ENCODE measurements at places on chromosomes 6 and 20.

GRCh38 chr6:26033941-26034354 lies 53.3 kb upstream of the HFE start:
- DNase-seq, result no peak

DNA sequence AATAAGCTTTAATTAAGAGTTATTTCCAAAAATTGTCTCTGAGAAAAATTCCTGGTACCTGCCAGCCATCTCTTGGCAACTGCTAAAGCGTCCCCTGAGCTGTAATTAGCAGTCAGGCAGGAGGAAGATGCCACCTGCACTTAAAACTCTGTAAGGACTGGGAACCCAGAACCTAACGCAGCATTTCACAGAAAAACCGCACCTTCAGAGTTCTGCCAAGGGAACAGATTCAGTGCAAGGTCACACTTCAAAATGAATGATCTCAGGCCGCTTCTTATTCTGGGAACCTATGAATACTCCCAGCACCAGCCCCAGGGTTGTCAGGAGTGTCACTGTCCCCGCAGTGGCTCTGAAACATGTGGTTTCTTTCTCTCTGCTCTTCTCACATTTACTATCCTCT lies 36.7 kb downstream of the INSM1 start:
- DNase-seq, result no peak

GRCh38 chr20:36281785-36282380 lies 24.3 kb upstream of the DLGAP4 start:
- no peak for DNase-seq

DNA sequence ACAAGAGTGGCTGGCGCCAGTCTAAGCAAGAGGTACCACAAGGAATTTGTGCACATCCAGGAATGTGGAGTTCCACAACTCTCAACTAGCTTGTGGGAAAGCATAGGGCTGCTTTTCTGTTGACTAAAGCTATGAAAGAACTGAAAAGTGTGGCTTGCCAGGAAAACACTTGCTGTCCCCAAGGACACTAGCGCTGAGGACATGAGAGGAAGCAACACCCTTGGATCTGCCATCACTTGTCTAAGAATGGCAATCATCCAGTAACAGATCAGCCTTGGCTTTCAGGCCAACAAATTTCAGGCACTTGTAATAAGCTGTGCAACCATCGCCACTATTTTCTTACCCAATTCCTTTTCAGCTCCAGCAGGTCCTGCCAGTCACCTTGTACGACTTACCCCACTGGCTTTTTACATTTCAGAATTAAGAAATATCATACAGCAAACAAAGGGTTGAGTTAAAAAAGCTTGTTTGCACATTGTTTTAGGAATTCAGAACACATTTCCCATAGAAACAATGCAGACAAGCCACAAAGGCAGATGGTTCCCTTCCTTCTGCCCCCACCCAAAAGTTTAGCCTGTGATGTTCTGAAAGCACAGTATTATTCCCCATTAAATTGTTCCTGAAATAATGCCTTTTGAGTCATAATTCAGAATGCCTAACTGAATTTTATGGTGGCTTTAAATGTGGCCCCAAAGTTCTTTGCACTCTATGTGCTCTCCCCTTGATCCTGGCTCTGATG lies 57.9 kb upstream of the SSTR4 start:
- peak; percentile 81 for DNase-seq

- DNase-seq, result no peak
Measured at GRCh38 chr6:14867802-14868201, 378.1 kb upstream of the JARID2 start.

DNA sequence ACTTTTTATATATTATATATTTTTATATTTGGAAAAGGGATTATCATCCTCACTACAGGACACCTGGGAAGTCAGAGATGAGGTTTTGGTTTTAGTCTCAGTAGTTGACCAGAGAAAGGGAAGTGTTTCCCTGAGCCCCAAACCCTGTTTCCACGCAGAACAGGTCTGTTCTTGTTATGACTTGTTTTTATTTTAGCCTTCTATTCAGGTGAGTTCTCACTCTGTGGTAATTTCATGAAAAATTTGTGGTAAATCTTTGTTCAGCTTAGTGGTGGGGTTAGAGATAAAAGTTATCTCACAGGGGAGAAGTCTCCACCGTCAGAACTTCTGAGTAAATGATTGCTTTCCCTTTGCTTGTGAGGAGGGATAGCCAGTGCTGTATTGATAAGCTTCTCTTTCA lies 224.9 kb downstream of the FARS2 start:
- no peak for DNase-seq

DNA sequence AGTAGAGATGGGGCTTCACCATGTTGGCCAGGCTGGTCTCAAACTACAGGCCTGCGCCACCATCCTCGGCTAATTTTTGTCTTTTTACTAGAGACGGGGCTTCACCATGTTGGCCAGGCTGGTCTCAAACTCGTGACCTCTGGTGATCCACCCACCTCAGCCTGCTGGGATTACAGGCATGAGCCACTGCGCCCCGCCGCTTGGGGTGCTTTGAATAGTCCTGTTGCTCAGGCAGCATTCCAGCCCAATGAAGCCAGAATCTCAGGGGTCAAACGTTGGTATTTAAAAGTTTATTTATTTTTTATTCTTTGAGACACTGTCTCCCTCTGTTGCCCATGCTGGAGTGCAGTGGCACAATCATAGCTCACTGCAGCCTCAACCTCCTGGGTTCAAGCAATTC lies 11.3 kb downstream of the MOCS3 start:
- DNase-seq, result no peak

- no peak for DNase-seq
Measured at GRCh38 chr20:10419550-10420133, 14.4 kb downstream of the MKKS start.

DNA sequence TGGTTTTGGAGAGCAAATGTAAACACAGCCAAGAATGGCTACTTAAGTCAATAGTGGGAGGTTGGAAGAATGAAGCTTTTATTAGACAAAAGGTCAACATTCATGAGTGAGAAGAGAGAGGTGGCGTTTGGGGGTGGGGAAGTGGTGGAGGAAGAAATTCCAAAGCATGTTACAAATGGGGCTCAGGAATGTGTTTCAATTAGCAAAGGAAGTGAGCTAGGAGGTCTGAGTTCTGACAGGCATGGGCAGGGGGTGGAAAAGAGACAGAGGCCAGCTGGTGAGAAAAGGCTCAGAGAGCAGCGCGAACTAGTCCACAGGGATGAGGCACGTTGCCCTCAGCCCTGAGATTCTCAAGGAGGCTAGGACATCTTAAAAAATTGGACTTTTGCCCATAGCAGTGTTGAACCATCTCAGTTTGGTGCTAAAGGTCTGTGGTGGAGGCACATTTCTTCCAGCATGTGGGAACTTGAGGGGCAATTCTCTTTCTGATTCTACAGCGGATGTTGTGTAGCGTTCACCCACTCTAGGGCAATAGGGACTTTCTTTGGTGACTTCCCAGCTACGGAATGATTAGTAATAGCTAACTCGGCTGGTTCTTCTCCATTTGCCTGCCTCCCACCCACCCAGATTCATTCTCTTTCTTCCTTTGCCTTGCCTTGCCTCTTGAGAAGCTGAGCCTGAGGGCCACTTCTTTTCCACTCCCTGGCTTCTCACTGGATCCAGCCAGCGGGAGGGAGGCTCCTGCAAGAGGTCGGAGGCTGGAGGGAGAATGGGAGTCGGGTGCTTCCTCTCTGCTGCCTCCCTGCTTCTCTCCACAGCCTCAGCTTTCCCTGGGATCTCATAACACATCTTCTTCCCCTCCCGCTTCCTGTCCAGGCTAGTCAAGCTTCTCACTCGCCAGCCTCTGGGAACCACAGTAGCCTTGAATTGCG lies 45.1 kb upstream of the NEDD9 start:
- DNase-seq, result peak; percentile 75

GRCh38 chr20:61296629-61297019 lies 44.6 kb downstream of the CDH4 start:
- no peak for DNase-seq

DNA sequence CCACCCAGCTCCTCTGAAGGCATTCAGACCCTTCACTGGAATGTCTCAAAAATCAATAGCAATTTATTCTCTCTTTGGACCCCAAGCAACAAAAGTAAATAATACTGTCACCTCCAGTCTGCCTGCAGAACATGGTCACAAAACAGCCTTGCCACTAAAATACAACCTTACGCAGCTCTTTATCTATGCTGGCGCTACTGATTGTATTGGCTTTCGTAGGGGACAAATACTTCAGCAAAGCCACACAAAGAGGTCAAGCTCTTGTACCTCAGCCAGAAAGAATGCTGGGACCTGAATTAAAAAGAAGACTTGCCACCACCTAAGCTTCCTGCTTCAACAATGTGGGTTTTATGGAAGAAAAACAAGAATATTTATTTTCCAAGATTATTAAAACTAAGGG lies 57.2 kb downstream of the PRKN start:
- no peak for DNase-seq

- no peak for DNase-seq
Measured at GRCh38 chr6:26609463-26609862, 12.7 kb downstream of the ABT1 start.

DNA sequence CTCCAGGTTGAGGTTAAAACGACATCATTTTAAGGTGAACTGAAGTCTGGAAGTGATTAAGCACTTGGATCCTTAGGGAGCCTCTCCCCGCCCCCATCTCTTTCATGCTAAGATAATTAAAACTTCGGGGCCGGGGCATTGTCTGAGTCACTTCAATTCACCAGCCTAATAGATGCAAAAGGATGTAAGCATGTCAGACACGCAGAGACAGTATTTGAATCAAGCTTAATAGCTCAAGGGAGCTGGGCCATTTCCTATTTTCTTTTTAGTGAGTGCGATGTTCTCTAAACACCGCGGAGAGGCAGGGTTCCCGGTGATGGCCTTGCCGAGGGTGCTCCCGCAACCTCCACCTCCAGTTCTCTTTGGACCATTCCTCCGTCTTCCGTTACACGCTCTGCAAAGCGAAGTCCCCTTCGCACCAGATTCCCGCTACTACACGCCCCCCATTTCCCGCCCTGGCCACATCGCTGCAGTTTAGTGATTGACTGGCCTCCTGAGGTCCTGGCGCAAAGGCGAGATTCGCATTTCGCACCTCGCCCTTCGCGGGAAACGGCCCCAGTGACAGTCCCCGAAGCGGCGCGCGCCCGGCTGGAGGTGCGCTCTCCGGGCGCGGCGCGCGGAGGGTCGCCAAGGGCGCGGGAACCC lies 516 bp upstream of the IRF4 start:
- peak; percentile 13 for DNase-seq

DNA sequence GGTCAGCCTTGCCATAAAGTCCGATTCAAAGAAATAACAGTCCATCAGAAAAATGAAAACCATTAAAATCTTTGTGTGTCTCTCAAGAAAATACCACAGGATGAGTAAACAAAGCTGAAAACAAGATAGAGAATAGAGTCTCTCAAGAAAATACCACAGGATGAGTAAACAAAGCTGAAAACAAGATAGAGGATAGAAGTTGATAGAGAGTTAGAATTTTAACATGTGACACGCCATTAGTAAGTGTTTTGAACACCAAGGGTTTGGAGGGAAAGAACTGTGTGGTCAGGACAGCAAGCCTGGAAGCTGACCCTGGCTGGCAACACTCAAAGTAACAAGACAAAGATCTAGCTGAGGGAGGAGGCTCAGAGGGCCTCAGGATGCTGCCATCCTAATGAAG lies 43.9 kb upstream of the PRND start:
- DNase-seq, result no peak

DNA sequence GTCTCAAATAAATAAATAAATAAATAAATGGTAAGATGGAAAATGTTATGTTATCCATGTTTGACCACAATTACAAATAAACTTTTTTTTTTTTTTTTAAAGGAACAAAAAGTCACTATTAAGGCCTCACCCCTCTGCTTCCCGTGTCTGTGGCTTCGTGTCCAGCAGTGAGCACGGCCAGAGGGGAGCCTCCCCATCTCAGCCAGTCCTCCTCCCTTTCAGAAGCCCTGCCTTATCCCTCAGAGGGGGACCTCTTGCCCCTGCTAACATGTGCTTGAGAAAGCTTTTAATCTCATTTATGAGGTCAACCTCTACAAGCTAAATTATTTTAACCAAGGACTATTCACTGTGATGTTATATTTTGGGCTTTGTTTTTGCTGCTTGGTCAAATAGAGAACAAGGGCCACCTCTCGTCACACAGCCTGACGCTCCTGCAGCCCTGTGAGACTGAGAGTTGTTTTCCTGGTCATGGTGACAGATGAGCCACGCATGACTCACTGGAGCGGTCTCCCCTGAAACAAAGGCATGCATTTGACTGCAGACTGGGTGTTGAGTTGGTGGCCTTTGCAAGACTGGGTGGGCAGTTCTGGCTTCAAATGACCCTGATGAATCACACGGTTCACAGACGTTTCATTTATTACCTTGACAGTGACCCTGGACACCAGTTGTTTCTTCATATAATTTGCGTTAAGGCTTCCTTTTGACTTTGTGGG lies 131.8 kb downstream of the TIAM2 start:
- no peak for DNase-seq

DNA sequence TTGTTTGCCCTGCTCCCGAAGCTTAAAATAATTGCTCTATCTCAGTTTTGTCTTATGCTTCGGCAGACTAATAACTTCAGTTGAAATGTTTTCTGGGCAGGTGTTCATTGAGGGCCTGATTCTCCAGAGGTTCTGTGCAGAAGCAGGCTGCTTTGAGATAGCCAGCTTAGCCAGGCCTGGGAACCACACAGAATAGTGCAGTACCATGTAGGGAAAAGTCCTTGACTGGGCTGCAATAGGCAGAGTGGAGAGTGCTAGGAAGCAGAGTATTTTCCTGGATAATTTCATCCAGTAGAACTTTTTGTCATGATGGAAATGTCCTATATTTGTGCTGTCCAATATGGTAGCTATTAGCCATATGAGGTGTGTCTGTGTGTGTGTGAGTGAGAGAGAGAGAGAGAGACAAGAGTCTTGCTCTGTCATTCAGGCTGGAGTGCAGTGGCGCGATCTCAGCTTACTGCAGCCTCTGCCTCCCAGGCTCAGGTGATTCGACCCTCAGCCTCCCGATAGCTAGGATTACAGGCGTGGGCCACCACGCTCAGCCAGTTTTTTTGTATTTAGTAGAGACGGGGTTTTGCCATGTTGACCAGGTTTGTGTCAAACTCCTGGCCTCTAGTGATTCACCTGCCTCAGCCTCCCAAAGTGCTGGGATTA lies 15.9 kb downstream of the TOP1 start:
- no peak for DNase-seq

DNA sequence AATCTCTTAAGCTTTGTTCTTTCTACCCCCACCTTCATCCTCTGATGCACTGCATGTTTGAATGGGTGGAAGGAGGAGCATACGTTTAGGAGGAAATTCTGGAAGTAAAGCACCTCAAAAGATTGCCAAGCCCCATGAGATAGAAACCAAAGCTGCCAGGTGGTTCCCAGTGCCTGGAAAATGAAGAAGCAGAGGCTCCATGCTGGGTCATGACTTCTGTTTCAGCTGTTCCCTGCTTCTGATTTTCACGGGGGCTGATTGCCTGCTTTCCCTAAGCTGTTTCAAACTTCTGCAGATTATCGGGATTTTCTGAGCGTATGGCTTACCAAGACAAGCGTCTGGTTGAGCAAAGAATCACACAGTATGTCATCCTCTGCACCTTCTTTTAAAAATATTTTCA lies 87.5 kb upstream of the SYNDIG1 start:
- no peak for DNase-seq

GRCh38 chr6:84417260-84417659 lies 189.8 kb upstream of the CEP162 start:
- DNase-seq, result no peak

All from muscle of back (tissue), 13 donors.